Neural crest cell (in vitro differentiated cells): ENCODE measurements at places on chromosomes 11 and 22. TPM values are rescaled to one million over a fixed set of nuclear protein-coding genes. Genes with fewer than 3 reads are reported as not detected.

- peak; percentile 34 for DNase-seq
Observed at GRCh38 chr22:17119481-17120202, 1.5 kb downstream of the TMEM121B start.

GRCh38 chr22:44068422-44069191 lies 44.5 kb downstream of the PARVB start:
- DNase-seq = no peak

- no peak for DNase-seq
Observed at GRCh38 chr11:120316880-120317688, 8.0 kb upstream of the TLCD5 start.

DNA sequence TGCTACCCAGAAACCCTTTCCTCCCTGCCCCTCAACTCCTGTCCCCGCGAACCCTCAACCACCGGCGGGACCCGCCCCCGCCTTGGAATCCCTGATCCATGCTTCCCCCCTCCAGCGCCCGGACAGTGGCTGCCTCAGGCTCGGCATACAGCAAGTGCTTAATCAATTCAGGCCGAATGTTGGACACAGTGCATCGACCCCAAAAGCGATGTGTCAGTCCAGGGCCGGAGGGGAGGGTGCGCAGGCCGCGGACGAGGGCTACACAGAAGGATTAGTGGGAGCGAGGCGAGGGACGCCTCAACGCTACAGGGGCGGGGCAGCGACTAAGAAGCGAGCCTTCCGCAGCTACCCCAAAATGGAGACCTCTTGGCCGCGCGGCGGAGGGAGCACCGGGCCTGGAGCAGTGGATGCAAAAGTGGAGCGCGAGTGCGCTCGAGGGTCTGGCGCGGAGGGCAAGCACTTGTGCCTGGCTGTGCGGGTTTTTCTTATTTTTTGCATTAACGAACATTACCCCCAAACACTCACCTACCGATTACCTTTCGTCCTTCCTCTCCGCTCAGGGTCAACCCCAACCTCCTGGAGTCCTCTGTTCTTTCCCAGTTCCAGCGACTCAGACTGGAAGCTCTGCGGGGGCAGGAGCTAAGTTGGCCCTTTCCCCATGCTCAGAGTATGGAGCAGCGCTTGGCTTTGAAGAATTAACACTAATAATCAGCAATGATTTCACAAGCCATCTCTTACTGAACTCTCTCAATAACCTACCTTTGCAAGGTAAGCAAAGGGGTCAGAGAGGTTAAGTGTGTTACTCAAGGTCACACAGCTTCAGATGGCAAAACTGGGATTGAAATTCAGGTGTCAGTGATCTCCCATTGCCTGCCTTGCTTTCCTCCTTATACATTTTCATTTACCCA lies 30.0 kb upstream of the WNT11 start:
- DNase-seq = no peak

APOL4 gene
- total RNA-seq = not detected in 2 replicates
